ENCODE measurements at places on chromosomes 7 and 10. TPM values are rescaled to one million over a fixed set of nuclear protein-coding genes. Genes with fewer than 3 reads are reported as not detected.
A peak's percentile ranks its signal among the peaks of the same experiment; 100 is the strongest.

- DNase-seq = no peak
Observed at GRCh38 chr7:134474828-134475227, 15.9 kb upstream of the AKR1B1 start.

GRCh38 chr7:69609541-69610373 is 11.5 kb downstream of the AUTS2 start:
- DNase-seq = no peak

The ITPRID1 gene
- total RNA-seq = not detected

The CDC14C gene
- not detected for total RNA-seq

GRCh38 chr7:108010377-108010776 is 7.4 kb upstream of the LAMB1 start:
- DNase-seq = no peak

The CPA1 gene
- total RNA-seq = not detected

The AKR1E2 gene
- total RNA-seq = 6.2 TPM

The TMEM273 gene
- total RNA-seq = 1.6 TPM

The HMX3 gene
- not detected for total RNA-seq

The ADRA2A gene
- 1.5 TPM for total RNA-seq

GRCh38 chr10:88835910-88836221 is 15.8 kb downstream of the ANKRD22 start:
- DNase-seq = no peak

The ITIH5 gene
- 0.36 TPM for total RNA-seq

- DNase-seq = no peak
Observed at GRCh38 chr7:67564959-67565358, 568.3 kb downstream of the TYW1 start.

The UNCX gene
- total RNA-seq = not detected

DNA sequence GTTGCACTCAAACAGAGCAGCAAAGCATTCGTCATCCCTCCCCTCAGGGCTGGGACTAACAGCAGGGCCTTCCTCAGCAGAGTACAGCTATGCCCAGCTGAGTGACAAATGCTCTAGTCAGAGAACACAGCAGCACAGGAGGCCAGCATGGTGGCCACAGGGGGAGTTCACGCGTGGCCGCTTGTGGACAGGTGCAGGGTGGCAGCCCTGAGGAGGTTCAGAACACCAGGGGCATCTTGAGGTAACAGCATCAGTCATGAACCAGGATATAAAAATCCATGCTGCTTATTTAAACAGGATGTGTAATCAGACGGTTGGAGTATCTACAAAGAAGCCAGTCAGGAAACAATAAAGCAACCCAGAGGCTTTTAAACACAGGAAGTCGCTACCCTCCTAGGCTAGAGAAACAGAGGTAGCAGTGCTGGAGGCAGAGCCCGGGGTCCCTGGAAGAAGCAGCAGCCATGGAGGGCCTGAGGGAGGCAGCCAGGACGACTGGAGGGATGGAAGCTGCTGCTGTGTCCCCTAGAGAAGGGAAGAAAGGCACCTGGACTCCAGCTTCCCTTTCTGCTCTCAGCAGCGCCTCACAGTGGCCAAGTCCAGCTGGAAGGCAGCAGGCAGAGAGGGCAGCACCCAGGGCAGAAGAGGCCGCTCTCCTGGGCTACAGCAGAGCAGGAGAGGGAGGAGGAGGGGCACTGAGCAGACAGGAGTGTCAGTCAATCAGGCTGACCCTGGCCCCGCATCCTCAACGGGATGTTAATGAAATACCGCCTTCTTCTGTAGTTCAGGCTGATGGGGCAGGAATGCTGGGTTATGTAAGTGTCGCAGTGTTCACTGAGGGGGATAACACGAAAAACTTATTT is 70.8 kb upstream of the UCN3 start:
- DNase-seq = peak; percentile 83

The LAMB4 gene
- total RNA-seq = 1.1 TPM

GRCh38 chr10:194281-194680 is 59.0 kb downstream of the ZMYND11 start:
- DNase-seq = no peak

The HHEX gene
- total RNA-seq = 182 TPM

GRCh38 chr7:102992938-102993717 is 80.3 kb downstream of the LRRC17 start:
- DNase-seq = no peak

The BLNK gene
- total RNA-seq = not detected

The LIPF gene
- total RNA-seq = not detected

DNA sequence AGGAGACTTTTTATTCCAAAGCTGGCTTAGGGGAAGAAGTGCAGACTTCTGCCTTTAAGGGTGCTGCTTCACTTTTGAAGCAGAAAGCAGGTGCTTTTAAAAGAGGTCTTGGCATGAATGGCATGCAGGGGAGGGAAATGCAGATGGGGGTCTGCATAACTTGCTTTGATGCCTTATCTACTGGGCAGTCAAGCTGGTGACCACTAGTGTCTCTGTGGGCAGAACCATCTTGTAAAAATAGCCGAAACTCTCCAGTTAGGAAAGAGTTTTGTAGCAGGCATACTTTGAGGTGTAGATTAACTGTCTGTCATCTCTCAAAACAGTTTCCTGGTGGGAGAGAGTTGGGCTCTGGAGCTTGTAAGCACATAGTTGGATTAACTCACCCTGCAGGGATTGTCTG is 9.9 kb upstream of the CTNNA3 start:
- no peak for DNase-seq

The TAC1 gene
- total RNA-seq = 9.1 TPM

DNA sequence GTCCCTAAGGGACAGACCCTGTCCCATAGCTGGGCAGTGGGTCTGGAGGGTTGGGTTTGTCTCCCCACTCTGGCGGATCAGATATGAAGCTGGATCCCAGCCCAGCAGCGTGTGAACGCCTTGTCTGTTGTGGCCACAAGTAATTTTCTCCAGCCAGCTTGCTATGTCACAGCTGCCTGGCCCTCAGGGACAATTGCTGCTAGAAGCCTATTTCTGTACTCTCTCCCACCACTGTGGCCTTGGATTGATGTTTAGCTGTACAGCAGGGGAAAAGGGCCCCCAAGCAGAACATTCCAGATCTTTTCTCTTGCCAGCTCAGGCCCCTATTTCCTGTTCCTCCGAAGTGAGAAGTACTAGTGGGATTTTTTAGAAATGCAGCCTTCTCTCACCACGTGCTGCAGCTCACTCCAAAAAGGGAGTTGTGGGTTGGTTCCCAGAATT is 53.5 kb upstream of the WAC start:
- DNase-seq = no peak

The PPP3CB gene
- 18.5 TPM for total RNA-seq

- no peak for DNase-seq
Observed at GRCh38 chr10:107971973-107972372, 807.5 kb upstream of the SORCS1 start.

The SCIN gene
- total RNA-seq = 8.2 TPM

DNA sequence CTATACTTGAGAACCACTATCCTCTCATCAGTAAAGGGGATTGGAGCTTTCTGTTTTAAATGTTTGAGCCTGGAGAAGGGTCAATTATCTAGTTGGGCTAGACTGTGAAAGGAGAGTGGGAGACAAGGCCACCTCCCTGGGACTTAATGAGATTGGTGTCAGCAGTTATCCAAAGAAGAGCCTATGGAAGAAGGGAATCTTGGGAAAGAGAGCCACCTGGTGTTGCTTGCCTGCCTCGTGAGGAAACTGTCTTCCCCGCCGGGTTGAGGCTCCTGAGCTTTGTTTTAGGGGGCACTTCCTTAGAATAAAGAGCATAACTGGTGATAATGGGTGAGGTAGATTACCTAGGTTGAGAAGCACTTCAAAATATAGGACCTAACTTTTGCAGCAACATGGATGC is 32.0 kb upstream of the ABCB4 start:
- no peak for DNase-seq

- no peak for DNase-seq
Observed at GRCh38 chr7:24965831-24966708, 13.9 kb downstream of the OSBPL3 start.

GRCh38 chr10:78513330-78513729 is 479.7 kb downstream of the RPS24 start:
- no peak for DNase-seq

The CUBN gene
- total RNA-seq = 8.8 TPM

- DNase-seq = no peak
Observed at GRCh38 chr7:24971333-24972165, 8.4 kb downstream of the OSBPL3 start.

GRCh38 chr10:60675236-60675635 is 103.0 kb upstream of the CDK1 start:
- DNase-seq = no peak

The DTX2 gene
- total RNA-seq = 35.4 TPM

DNA sequence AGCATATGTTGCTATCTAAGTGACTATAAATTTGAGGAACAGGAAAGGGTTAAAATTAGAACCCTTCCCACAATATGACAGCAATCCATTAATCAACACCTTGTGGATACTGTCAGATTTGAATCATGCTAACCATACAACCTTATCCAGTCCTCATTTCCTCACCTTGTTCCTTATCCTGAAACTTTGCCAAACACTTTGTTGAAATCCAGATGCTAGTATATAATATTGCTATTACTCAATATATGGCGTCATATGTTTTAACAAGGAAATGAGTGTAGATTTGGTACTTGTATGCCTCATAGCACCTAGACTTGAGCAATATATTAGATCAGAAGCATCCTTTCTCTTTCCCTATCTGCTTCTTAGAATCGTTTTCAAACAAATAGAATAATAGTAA is 66.3 kb upstream of the SLC25A13 start:
- no peak for DNase-seq

The TEX47 gene
- not detected for total RNA-seq

The TMEM213 gene
- total RNA-seq = not detected

DNA sequence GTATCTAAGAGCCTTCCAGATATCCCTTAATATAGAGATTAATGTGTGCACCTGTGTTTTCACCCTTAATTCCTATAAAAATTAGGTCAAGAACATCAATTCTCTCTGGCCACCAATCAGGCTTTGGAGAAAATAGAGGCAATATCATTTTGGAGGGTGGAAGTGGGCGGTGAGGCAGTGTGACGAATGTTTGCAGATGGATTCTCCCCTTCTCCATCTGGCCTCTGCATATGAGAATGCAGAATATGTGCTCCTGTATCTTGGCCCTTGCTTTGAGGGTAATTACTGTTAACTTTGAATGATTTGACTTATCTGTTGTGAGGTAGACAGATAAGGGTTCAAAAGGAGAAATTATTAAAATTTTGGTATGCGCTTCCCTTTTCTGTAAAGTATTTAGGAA is 304.0 kb upstream of the NPSR1 start:
- DNase-seq = no peak

GRCh38 chr7:132941428-132941827 is 140.5 kb downstream of the CHCHD3 start:
- no peak for DNase-seq
